Activated naive CD8-positive, alpha-beta T cell treated with anti-CD3 and anti-CD28 coated beads for 36 hours (primary cell): ENCODE measurements at places on chromosomes 11 and 22. TPM values are rescaled to one million over a fixed set of nuclear protein-coding genes. Genes with fewer than 3 reads are reported as not detected.

Gene DCPS
- 29.3 TPM for total RNA-seq

Gene TAF1D
- total RNA-seq: 324 TPM

Gene SRRD
- total RNA-seq: 36.6 TPM

Gene BIRC3
- 79.9 TPM for total RNA-seq

DNA sequence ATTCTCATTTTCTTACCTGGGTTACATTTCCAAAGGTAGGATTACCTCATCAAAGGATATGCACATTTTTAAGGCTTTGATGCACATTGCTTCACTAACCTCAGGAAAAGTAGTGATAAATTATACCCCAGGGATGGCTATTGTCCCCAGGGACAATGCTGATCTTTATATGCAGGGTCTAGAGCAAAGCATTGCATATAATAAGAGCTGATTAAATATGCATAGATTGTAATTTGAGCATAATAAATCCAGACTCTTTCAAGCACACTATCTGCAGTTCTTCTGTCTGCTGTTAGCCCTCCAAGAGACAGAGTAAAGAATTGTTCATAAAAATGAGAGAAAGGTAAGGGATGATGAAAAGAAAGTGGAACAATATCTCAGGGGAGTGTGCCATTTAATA lies 57.3 kb upstream of the SYT13 start:
- no peak for DNase-seq

- DNase-seq: no peak
These were observed 2.9 kb downstream of the PHLDB1 start for GRCh38 chr11:118610225-118610772.

DNA sequence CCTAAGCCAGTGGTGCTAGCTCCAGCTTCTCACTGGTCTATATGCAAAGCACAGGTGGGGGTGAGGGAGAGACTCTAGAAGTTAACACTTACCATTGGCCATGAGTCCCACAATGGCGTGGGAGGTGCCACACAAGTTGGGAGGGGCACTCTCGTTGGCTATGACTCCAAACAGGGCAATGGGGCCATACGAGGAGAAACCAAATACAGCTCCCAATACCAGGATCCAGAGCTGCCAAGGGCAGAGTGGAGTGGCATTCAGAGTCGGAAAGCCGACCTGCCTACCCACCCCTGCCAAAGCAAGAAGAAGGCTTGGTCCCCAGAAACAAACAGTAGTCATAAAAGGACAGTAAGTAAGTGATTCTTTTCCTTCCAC lies 5.6 kb downstream of the SLC37A4 start:
- DNase-seq: no peak

- no peak for DNase-seq
These were observed 12.9 kb downstream of the CD59 start for GRCh38 chr11:33723238-33723881.

- no peak for DNase-seq
These were observed 17.2 kb downstream of the POU2AF1 start for GRCh38 chr11:111361874-111362273.

- DNase-seq: no peak
These were observed 26.7 kb downstream of the SERGEF start for GRCh38 chr11:17986007-17986710.

DNA sequence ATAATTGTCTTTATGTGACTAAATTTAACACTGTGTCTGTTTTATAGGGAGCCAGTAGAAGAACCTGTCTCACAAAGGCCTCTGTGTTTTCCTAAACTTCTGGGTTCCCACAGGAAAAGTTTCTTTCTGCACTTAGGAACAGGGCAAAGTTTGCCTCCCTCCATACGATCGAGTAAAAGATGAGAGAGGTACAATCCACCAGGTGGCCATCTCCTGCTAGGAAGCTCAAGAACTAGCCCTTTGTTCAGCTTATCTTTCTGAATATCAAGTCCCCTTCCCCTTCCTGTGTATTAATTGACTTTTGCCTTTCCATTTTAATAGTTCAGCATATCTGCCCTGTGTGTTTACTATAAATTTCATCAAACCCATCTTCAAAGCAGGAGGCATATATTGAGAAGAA lies 18.0 kb downstream of the CSNK2A3 start:
- DNase-seq: no peak

GRCh38 chr22:24599514-24599913 lies 3.5 kb upstream of the GGT1 start:
- no peak for DNase-seq

- no peak for DNase-seq
These were observed 555.1 kb downstream of the OPCML start for GRCh38 chr11:132977241-132977640.

- DNase-seq: peak; percentile 22
These were observed 103.5 kb downstream of the USP35 start for GRCh38 chr11:78292109-78292803.
